ENCODE measurements at places on chromosomes 16 and 17.

DNA sequence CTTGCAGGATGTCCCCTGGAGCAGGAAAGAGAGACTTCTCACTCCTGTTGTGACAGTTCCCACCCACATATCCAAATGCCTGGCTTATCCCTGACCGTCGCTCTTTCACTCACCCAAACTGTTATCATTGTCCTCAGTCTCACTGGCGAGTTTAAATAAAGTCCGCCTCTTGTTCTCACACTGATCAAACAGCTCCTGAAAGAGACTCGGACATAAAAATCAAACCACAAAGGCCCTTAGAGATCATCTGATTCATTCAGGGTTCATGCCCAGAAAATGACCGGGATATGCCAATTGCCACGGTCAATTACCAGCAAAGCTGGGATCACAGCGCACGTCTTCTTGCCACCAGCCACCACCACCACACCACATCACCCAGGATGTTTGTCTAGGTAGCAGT is 19.9 kb downstream of the GGA3 start:
- no peak for DNase-seq

GRCh38 chr17:40561871-40562611 is 3.2 kb downstream of the CCR7 start:
- peak; percentile 76 for DNase-seq

DNA sequence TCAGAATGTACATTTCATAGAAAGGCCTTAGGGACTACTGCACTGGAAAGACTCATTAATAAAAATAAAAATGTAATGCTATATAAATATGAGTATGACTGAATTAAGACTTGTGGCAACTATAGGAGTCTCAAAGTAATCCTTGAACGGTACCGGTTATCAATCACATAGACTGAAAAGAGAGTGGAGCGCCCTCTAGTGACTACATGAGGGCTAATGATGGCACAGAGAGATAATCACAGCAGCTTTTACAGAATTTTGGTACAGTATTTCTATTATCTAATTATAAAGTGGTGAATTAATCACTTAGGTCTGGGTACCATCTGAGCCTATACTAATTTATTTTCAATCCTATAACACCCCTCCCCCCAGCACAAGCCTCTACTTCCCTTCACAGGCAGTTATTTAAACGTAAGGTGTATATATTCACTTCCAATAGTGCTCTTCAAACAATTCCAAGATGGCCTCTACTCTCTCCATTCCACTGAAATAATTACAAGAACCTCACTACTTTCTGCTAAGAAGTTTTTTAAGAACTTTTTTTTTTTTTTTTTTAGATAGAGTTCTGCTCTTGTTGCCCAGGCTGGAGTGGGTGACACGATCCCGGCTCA is 40.7 kb upstream of the ANKFY1 start:
- peak; percentile 33 for DNase-seq

DNA sequence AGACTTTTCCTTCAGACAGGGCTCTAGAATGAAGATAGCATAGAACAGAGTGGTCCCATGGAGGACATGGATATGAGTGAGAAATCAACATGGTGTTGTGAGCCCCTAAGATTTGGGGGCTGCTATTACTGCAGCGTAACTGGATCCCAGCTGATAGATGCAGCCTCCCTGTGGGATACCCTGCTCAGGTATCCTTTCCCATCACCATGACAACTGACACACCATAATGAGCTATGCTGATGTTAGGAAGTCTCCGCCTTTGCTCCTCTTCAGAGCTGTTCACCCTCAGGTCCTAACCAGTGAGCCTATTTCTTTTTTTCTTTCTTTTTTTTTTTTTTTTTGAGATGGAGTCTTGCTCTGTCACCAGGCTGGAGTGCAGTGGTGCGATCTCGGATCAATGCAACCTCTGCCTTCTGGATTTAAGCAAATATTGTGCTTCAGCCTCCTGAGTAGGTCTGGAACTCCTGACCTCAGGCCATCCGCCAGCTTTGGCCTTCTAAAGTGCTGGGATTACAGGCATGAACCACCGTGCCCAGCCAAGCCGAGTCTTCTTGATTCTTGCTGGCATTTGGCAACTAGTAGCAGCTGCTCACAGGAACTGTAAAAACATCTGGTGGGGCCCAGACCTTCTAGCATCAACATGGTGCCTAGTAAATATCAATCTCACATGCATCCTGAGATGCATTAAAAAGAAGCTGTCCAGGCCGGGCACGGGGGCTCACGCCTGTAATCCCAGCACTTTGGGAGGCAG is 17.1 kb downstream of the STX4 start:
- DNase-seq: no peak

- no peak for DNase-seq
Measured at GRCh38 chr16:49050607-49051006, 231.0 kb downstream of the CBLN1 start.

DNA sequence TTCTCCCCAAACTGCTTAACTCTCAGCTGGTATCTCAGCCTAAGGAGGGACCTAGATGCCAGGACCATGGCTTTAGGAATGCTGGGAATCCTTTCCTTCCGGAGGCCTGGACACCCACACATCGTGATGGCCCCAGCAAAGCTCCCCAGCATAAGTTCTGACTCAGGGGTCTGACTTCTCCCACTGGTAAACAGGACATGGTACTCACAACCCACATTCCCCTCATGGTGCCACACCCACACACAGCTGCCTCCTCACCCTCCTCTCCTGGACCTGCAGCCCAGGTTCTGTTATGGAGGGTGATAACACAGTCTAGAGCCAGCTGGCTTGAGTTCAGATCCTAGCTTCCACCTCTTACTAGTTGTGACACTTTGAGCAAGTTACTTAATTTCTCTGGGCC is 719 bp upstream of the RNF227 start:
- no peak for DNase-seq
